ENCODE measurements at places on chromosomes 7 and 10.
A peak's percentile ranks its signal among the peaks of the same experiment; 100 is the strongest.

DNA sequence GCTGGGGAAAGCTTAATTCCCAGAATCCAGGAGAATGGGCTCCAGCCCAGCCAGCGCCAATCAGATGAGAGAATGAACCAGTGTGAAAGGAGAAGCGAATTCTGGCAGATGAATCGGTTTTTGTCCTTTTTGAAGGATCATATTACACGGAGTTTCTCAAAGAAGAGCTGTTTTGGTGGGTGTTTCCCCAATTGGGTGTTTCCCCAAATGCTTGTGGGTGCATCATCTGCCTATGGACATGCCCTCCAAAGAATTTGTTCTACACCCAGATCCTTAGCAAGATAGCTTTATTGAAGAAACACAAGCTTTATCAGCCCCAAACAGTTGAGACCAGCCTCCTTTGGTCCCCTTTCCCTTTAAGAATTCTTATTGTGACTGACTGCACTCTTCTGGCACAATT lies 186.5 kb upstream of the GPR26 start:
- peak; percentile 56 for DNase-seq

DNA sequence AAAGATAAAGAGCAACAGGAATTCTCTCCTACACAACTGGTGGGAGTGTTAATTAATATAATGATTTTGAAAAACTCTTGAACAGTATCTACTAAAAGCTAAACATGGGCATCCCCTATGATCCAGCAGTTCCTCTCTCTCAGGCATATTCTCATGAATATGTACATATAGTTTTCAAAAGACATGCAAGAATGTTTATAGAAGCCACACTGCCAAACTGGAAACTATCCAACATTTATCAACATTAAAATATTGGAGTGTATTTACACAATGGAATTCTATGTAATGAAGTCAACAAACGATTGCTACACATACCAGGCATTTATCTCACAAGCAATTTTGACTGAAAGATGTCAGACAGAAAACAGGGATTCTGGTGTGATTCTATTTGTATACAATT lies 404.5 kb upstream of the ANKRD30A start:
- no peak for DNase-seq

GRCh38 chr7:26349005-26349915 lies 57.6 kb downstream of the SNX10 start:
- DNase-seq, result no peak

DNA sequence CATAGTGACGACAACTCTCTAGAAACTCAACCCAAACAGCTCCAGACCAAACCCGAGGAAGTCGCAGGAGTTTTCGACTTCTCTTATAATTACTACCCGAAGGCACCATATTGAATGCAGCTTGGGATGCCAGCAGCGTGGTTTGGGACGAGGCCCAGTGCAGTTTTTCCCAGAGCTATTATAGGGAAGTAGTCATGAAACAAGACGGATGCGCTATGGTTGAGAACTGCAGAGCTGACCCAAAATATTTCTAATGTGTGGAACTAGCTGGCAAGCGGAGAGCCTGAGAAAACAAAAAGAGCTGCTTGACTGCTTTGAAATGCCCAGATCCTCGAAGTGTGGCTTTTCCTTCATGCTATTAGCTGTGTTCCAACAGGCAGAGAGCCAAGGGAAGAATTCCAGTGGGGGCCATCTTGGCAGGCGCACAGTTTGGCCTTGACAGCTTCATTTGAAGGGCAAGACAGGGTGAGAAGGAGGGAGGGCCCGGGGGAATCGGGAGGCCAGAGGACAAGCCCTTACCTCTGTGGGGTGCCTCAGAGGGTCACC lies 122.7 kb downstream of the CUL2 start:
- DNase-seq, result no peak

DNA sequence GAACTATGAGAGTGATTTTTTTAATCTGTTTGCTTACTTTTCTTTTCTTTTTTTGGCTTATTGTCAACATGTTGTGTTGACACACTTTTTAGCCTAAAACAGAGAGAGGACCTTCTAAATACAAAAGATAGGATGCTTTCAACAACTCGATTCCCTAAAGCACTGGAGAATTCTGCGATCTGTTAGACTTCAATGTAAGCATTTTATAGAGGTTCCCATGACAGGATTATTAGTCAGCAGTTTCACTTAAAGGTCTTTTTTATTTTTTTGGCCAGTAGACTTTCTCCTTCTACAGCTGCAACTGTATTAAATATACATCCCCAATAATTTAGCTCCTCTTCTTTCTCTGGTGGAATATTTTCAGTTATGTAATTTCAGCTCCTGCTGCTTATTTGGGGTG lies 12.7 kb upstream of the NRP1 start:
- no peak for DNase-seq

GRCh38 chr10:125768219-125768855 lies 7.3 kb downstream of the MMP21 start:
- no peak for DNase-seq

- DNase-seq, result no peak
Measured at GRCh38 chr10:43042503-43043341, 34.1 kb upstream of the RET start.

GRCh38 chr7:49014870-49015269 lies 90.5 kb downstream of the CDC14C start:
- DNase-seq, result no peak

DNA sequence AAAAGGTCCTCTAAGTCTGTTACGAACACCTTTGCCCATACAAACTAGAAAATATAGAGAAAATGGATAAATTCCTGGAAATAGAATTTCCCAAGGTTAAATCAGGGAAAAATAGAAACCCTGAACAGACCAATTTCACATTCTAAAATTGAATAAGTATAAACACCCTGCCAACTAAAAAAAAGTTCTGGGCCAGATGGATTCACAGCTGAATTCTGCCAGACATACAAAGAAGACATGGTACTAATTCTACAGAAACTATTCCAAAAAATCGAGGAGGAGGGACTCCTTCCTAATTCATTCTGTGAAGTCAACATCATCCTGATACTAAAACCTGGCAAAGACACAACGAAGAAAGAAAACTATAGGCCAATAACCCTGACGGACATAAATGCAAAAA lies 400.4 kb upstream of the SEMA3A start:
- no peak for DNase-seq

GRCh38 chr10:22365644-22366434 lies 20.5 kb downstream of the SPAG6 start:
- DNase-seq, result no peak

GRCh38 chr7:99947608-99948007 lies 18.2 kb upstream of the GJC3 start:
- no peak for DNase-seq

DNA sequence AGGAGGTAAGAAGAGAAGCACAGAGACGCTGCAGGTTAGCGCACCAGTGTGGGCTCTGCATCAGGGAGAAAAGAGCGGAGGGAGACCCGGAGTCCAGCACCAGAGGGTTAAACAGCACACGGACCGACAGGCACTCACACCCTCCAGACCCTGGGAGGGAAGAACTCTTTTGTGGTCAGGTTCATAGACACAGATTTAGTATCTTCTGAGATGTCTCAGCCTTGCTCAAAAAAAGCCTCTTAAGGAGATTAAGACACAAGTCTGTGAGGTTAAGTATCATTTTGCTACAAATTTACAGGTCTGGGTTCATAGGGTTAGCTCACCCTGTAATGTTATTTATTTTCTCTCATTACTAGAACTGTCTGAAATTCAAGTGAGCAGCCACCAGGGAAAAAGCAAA lies 16.8 kb upstream of the NDST2 start:
- no peak for DNase-seq

- DNase-seq, result no peak
Measured at GRCh38 chr10:10758306-10758705, 259.4 kb upstream of the CELF2 start.

DNA sequence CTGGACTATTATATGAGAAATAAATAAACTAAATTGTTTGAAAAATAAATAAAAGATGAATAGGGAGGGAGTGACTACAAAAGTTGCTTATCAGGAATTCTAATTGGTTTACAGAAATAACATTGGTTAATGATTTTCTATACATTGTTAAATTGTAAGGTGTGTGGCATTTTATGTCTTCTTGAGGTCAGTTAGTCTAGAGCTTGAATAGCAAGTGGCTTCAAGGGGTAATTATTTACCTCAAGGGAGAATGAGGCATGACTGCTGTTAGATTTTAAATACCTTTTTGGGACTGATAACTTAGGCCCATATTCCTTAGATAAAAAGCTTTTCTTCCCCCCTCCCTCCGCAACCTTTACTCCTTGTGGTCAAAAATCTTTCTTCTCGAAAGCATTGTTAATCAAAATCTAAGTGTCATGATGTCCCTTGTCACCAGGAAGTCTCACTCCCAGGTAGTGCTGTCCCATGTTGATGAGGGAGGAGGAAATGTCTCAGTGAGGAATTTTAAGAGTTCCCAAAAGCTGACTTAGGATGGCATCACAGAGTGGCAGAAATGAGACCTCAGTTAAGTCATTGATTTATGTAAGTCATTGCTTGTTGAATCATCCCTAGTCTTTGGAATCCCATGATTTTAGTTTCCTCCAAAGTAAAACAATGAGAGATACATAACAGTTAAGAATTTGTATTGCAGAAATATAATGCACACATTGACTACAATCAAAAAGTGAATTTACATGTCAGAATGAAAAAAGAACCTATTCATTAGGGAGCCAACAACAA lies 71.5 kb downstream of the MAPK8 start:
- peak; percentile 11 for DNase-seq

DNA sequence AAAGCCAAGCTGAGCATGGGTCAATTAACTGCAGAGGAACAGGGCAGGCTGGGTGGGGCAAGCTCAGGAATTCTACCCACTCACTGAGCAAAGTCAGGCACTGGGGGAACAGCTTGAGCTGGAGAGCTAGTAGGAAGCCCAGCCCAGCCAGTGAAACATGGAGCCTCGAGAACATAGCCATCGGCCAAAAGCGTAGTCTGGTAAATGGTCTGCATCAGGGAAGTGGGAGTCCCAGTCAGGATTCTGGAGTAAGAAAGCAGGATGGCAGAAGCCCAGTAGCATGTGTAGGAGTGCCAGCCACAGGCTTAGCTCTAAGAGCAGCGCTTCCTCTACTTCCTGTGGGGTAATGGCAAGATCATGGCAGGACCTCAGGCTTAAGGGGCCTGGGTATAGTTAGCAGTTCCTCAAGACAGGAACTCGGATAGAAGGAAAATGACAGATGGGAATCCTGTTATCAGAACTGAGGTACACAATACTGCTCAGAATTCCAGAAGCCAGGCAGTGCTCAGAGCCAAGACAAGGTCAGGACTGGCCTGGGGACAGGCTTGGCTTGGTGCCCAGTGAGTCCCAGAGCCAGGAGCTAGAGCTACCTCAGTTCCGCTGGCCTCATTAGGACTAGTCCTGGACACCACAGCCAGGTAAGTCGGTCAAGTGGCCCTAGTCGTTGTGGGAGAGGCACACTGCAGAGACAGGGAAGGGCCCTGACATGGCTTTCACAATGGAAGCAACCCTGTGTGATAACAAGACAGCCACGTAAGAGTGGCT lies 65.4 kb upstream of the MXI1 start:
- DNase-seq, result peak; percentile 51

DNA sequence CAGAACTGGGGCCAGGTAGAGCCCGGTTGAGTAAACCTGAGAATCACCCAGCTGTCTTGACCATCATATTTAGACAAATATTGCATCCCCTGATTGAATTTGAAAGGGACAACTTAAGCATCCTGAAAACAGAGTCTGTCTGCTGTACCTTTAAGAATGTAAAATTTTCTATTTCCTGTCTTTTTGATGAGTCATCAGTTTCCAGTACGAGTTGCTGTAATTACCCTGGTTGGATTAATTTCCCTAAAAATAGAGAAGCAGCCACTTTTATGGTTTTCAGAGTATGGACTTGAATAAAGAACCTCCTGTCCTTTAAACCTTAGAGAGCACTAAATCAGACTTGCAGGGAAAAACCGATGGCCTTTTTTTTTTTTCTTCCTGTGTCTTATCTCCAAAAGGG lies 164.6 kb upstream of the SH2B2 start:
- DNase-seq, result peak; percentile 66

GRCh38 chr7:19404912-19405329 lies 259.7 kb upstream of the FERD3L start:
- peak; percentile 91 for DNase-seq

- no peak for DNase-seq
Measured at GRCh38 chr10:47414752-47415519, 30.8 kb upstream of the ZNF488 start.

DNA sequence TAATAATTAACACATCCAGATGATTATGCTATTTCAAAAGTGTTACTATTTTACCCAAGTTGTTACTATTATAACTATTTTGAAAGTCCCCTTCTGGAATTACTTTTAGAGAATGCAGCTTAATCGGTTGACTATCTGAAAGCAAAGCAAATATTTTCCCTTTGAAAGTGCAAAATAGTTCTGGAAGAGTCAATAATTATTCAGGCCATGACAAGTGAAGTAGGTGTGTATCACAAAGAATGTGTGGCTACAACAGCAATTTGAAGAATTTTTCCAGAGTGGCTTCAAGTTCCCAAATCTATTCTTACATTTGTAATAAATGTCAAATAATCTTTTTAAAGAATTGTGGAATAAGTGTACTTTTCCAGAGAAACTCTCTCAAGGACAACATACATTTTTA lies 42.8 kb downstream of the RNLS start:
- no peak for DNase-seq

DNA sequence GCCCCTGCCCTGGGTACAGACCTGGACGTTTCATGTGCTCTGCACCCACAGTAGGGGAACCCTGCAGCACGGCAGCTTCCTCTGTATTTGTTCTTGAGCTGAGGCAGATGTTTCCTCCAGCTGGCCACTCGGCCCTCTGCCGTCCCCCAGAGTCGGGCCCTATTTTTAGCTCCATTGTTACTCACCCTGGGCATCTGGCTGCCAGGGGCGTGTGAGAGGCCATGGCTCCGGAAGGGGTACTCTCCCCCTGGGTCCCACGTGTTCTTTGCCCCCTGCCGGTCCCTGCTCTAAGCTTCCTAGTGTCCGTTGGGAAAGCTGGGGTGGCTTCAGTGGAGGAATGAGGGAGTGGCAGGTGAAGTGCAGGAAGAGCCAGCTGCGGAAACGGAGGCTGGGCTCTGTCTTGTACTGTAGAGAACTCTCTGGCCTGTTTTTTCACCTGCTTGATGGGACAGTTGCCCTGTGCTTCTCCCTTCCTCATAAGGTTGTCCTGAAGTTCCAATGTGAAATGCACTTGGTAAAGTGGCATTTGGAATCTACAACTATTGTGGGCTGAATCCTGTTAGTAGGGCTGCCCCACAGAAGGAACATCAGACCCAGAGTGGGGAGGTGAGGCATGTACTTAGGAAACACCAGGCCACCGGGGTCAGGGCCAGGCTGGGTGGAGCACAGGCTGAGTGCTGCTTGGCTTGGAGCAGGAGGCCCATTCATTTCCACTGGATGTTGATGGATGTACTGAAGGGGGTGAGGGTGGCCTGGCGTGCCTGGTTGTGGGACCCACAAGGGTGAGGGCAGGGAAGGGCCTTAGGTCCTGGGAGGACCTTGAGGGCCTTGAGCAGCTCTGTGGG lies 30.6 kb downstream of the PALD1 start:
- DNase-seq, result no peak

DNA sequence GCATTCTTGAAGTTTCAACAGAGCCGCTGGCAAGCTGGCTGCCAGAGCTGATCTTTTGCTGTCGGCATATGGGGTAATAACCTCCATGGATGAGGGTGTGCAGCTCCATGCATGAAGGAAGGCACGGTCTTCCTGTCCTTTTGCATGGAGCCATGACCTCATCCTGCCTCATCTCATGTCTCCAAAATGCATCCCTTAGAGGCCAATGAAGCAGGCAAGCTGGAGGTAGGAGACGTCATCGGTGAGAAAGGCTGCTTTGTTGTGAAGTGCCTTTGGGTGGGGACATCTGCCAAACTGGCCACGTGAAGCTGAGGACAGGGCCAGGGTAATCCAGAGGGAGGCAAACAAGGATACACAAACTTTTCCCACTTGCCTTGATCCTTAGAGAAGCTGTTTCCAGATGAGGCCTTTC lies 161.5 kb upstream of the TBX20 start:
- DNase-seq, result no peak

GRCh38 chr10:60406182-60406581 lies 16.5 kb upstream of the ANK3 start:
- DNase-seq, result no peak
